ENCODE measurements at places on chromosomes 2 and 18. TPM values are rescaled to one million over a fixed set of nuclear protein-coding genes. Genes with fewer than 3 reads are reported as not detected.

Gene G6PC2
- total RNA-seq, result not detected

Gene ACVR1C
- total RNA-seq, result not detected

Gene ACTR1B
- total RNA-seq, result 68.2 TPM

Gene CENPA
- total RNA-seq, result 23.4 TPM

All from bronchus fibroblast of lung (primary cell).